ENCODE measurements at places on chromosomes 7 and 10.

GRCh38 chr7:139673762-139674161 lies 104.0 kb downstream of the HIPK2 start:
- no peak for DNase-seq

GRCh38 chr7:104185346-104185745 lies 22.5 kb downstream of the ORC5 start:
- DNase-seq, result no peak

GRCh38 chr10:87615856-87616255 lies 43.8 kb upstream of the PAPSS2 start:
- DNase-seq, result no peak

GRCh38 chr10:44858988-44859387 lies 52.1 kb upstream of the TMEM72 start:
- no peak for DNase-seq

GRCh38 chr10:21260506-21261149 lies 264.9 kb downstream of the SKIDA1 start:
- DNase-seq, result no peak

- no peak for DNase-seq
Measured at GRCh38 chr7:121192834-121193233, 136.0 kb upstream of the WNT16 start.

GRCh38 chr7:121394709-121395140 lies 1.4 kb downstream of the FAM3C start:
- DNase-seq, result no peak

- DNase-seq, result no peak
Measured at GRCh38 chr7:22935269-22935668, 78.7 kb downstream of the HYCC1 start.

- no peak for DNase-seq
Measured at GRCh38 chr7:130181263-130181605, 24.0 kb downstream of the TMEM209 start.

DNA sequence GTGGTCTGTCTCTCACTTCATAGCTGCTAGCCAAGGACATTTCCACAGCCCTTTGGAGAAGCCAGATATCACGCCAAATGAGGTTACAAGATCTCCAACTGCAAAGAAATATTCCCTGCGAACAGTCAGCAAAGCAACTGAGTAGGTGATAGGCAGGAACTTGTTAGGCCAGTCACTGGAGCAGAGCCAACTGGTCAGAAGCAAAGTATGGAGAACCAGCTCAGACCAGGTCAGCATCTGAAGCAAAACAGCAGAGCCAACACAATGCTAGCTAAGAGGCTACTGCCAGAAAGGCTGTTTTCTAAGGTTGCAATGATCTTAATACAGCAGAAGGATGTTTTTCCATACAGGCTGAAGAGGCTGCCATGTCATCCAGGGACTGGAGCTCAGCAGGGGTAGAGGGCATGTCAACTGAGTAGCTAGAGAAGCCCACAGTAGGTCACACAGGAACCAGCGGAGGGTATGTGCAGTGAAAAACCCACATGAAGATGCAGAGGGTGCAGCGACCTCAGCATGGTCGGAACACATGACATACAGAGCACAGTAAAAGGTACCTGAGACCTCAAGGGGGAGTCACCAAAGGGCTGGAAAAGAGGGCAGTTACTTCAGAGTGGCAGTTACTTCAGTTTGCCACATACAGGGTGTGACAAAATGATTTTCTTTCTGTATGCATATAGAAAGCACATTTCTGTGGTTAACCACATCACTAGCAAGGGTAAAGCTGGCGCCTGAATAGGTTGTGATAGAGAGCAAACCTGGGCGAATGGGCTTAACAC lies 8.9 kb downstream of the SEC31B start:
- DNase-seq, result no peak

DNA sequence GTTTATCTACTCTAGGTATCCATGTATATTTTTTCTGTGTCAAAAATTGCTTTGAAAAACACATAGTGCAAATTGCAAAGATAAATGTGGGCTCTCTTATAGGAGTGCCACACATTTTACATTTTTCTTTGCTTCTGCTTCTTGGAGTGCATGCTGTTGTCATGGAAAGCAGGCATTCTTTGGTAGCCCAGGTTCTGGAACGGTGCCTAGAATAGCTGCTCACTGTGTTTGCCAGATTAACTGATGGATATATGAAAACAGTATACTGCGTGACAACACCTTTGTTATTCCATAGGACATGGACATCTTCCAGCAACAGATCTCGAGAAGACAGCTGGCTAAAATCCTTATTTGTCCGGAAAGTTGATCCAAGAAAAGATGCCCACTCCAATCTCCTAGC lies 13.4 kb downstream of the NIPSNAP2 start:
- peak; percentile 68 for DNase-seq

DNA sequence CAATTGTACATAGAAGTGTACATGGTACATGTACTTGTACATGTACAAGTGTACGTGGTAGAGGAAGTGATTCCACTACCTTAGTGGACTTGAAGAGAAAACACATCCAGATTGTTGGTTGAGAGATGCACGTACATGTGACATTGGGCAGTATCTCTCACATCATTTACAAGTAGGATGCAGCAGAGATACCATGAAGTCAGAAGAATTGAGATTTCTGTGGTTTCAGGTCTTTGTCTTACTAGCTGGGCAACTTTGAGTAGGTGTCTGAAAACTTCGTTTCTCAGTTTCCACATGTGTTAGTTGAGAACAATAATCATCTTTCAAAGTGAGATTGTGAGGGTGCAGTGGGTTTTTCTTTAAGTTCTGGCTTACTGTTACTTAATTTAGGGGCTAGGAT lies 21.5 kb downstream of the CLDN12 start:
- DNase-seq, result no peak

DNA sequence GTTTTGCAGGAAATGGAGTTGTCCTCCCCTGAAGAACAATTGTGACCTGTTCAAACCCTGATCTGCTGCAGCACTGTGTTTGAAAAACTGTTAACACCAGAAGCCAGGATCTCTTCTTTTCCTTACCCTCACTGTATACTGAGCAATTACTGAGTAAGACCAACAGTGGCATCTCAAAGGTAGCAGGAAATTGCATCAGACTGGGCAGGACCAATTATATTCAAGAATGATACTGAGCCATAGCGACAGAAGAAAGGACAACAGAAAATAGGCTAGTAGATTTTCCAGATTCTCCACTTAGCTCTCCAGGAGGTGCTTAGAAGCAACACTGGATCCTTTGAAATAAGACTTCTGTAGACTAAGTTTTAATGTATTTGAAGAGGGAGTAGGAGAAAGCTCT lies 57.4 kb upstream of the INHBA start:
- no peak for DNase-seq
